ENCODE measurements at places on chromosomes 11 and 22. TPM values are rescaled to one million over a fixed set of nuclear protein-coding genes. Genes with fewer than 3 reads are reported as not detected.
A peak's percentile ranks its signal among the peaks of the same experiment; 100 is the strongest.

SLC6A5 gene
- total RNA-seq = not detected

DNA sequence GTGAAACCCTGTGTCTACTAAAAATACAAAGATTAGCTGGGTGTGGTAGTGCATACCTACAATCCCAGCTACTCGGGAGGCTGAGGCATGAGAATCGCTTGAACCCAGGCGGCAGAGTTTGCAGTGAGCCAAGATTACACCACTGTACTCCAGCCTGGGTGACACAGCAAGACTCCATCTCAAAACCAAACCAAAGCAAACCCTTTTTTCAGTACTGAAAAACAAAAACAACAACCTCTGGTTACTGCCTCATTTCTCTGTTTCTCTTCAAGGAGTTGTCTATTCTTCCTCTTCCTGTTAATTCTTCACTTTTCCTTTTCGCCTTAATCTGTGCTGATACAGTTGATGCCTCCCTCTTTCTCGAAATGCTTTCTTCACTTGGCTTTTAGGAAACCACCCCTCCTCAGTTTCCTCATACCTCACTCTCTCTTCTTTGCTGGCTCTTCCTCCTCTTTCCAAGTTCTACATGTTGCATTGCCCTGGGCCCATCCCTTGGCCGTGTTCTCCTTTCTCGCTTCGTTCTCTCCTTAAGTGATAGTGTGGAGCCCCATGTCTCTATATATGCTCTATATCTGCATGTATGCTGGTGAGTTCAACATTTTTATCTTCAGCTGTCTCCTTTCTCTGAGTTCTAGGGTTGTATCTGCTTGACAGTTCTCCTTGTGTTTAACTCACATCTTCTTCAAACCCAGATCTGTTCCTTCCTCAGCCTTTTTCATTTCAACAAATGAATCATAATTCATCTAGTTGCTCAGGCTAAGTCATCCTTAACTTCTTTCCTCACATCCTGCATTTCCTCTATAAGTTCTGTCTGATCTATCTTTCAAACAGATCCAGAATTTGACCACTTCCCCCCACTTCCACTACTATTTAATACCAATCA, 37.1 kb downstream of the NUCB2 start:
- DNase-seq = no peak

DNA sequence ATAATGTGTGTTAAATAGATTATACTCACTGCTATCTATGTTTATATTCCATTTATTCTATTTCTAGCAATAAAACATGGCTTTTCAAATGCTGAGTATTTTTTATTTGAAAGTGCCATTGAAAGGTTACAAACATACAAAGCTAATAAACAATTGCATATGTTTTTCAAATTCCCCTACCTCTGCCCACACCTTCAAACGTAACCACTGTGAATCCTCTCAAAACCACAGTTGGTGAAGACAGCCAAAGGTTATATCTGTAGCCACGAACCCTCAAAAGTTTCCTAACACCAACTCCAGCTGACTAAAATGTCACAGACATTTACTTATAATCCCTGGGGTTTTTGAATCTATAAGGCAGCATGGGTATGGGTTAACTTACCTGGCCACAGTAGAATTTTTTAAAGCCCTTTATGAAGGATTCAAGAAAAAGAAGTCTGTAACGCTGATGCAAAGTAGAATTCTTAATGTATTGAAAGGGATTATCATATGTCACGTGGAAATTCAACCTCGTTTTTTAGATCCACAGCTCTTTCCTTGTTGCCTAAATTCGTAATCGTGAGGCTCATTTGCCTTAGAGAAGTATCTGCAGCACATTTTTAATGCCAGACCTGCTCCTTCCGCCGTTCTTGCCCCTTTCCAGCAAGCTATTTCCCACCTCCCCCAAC, 122.5 kb upstream of the ZC3H12C start:
- DNase-seq = peak; percentile 28

GRCh38 chr11:10371926-10372641, 67.2 kb downstream of the ADM start:
- no peak for DNase-seq

DNA sequence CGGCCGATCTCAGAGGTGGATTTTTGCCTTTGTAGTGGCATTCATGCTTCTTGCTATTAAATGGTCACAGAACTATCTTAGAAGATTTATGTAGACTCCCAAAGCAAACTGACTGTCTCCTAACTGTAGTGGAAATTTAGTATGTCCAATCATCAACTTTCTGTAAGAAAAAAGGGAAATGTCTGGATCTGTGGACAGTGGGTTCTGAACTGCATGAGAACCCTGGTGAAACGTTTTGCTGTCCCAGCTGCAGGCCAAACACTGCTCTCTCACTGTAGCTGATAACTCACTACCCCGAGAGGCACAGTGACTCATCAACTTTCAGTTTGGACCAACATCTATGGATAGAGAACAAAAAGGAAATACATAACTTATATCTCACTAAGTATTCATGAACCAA, 387.1 kb downstream of the SOX6 start:
- peak; percentile 67 for DNase-seq

GRCh38 chr22:31241936-31242335, 29.8 kb downstream of the LIMK2 start:
- DNase-seq = peak; percentile 23
